ENCODE measurements at places on chromosomes 13 and 19. TPM values are rescaled to one million over a fixed set of nuclear protein-coding genes. Genes with fewer than 3 reads are reported as not detected.

RFXANK gene
- total RNA-seq: 102 TPM

C1QTNF9 gene
- total RNA-seq: not detected

SHISA7 gene
- not detected for total RNA-seq

SPTBN4 gene
- total RNA-seq: 2.6 TPM

CGB5 gene
- total RNA-seq: not detected

LGALS4 gene
- not detected for total RNA-seq

LILRA1 gene
- total RNA-seq: not detected

TSHZ3 gene
- total RNA-seq: 9.5 TPM

OR7D4 gene
- not detected for total RNA-seq

ZNF530 gene
- total RNA-seq: 2.5 TPM

PDX1 gene
- total RNA-seq: not detected

MEGF8 gene
- total RNA-seq: 18.5 TPM

GIPR gene
- total RNA-seq: not detected

CEACAM16 gene
- not detected for total RNA-seq

TYROBP gene
- total RNA-seq: not detected

C19orf81 gene
- total RNA-seq: not detected

ZNF221 gene
- 2.3 TPM for total RNA-seq

FGF21 gene
- not detected for total RNA-seq

LYPD4 gene
- not detected for total RNA-seq

CYP2F1 gene
- not detected for total RNA-seq

GNA15 gene
- total RNA-seq: not detected

CASP14 gene
- not detected for total RNA-seq

SHISA2 gene
- not detected for total RNA-seq

CYP4F12 gene
- not detected for total RNA-seq

LGALS13 gene
- not detected for total RNA-seq

ZNF611 gene
- total RNA-seq: 5.8 TPM

SLITRK6 gene
- total RNA-seq: not detected

PROZ gene
- not detected for total RNA-seq

ZNF723 gene
- not detected for total RNA-seq

ATXN8OS gene
- not detected for total RNA-seq

NEK5 gene
- not detected for total RNA-seq

ZNF845 gene
- 3.9 TPM for total RNA-seq

ZNF582 gene
- 0.35 TPM for total RNA-seq

IL4I1 gene
- not detected for total RNA-seq

ZNF667 gene
- total RNA-seq: 0.71 TPM

ATP8A2 gene
- not detected for total RNA-seq

ZNF446 gene
- total RNA-seq: 14.1 TPM

ZFP28 gene
- 8.0 TPM for total RNA-seq

FAM83E gene
- total RNA-seq: not detected

FBXO17 gene
- total RNA-seq: 22.3 TPM

CELF5 gene
- not detected for total RNA-seq

SMIM7 gene
- total RNA-seq: 85.8 TPM

IQCN gene
- not detected for total RNA-seq

XAB2 gene
- 42.2 TPM for total RNA-seq

KRTDAP gene
- not detected for total RNA-seq

BEST2 gene
- total RNA-seq: not detected

EHD2 gene
- 141 TPM for total RNA-seq

ETV2 gene
- total RNA-seq: not detected

CIC gene
- total RNA-seq: 34.0 TPM

ZNF415 gene
- total RNA-seq: 2.7 TPM

COL5A3 gene
- 0.53 TPM for total RNA-seq

PLPPR3 gene
- 0.58 TPM for total RNA-seq

FFAR2 gene
- not detected for total RNA-seq

AZU1 gene
- not detected for total RNA-seq

VSIG10L gene
- 0.35 TPM for total RNA-seq

TUBA3C gene
- total RNA-seq: not detected

RASL11A gene
- total RNA-seq: 66.6 TPM

CD33 gene
- not detected for total RNA-seq
